ENCODE measurements at places on chromosomes 1 and 21. TPM values are rescaled to one million over a fixed set of nuclear protein-coding genes. Genes with fewer than 3 reads are reported as not detected.

DNA sequence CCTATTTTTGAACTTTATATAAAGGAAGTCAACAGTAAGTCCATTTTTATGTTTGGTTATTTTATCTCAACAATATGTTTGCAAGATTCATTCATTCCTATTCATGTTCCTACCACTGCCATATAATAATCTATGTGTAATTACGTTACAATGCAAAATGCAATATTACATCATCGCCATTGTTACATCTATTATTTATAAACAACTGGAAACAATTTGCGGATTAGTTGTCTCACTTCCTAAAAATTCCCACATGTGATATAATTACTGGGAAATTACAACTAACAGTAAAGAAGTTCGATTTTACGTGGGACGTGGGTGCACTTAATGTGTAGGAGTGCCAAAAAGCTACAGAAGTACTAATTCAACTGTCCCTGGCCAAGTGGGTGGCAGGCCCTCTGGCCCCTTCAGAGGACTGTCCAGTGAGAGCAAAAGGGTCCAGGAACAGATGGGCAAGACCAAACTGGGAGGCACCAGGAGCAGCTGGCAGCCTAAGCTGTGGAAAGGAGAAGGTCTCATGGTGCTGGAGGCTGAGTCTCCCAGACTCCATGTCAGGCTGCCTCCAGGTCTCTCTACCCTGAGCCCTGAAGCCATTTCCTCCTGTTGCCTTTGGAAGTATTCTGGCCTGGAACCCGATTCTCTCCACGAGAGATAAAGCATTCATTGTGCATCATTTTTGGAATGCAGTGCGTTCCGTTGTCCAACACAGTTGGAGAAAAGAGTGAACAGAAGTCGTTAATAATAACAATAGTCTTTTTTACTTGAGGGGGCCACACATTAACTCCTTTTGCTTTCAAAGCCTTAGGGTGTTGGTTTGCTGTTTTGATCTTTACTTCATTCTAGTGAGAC lies 42.9 kb downstream of the TNNT2 start:
- no peaks in the 10 kb centered on the region for H3K36me3 ChIP-seq
- H3K27me3 ChIP-seq = no peaks in the 10 kb centered on the region
- no peak for DNase-seq
- H3K4me1 ChIP-seq = peaks cover 17% of the 10 kb centered on the region

Gene PPIAL4G
- not detected for total RNA-seq

GRCh38 chr1:34774957-34775356 lies 6.1 kb upstream of the GJB3 start:
- H3K27me3 ChIP-seq = no peaks in the 10 kb centered on the region
- H3K4me3 ChIP-seq = no peak overlapping the region
- H3K36me3 ChIP-seq = no peaks in the 10 kb centered on the region

DNA sequence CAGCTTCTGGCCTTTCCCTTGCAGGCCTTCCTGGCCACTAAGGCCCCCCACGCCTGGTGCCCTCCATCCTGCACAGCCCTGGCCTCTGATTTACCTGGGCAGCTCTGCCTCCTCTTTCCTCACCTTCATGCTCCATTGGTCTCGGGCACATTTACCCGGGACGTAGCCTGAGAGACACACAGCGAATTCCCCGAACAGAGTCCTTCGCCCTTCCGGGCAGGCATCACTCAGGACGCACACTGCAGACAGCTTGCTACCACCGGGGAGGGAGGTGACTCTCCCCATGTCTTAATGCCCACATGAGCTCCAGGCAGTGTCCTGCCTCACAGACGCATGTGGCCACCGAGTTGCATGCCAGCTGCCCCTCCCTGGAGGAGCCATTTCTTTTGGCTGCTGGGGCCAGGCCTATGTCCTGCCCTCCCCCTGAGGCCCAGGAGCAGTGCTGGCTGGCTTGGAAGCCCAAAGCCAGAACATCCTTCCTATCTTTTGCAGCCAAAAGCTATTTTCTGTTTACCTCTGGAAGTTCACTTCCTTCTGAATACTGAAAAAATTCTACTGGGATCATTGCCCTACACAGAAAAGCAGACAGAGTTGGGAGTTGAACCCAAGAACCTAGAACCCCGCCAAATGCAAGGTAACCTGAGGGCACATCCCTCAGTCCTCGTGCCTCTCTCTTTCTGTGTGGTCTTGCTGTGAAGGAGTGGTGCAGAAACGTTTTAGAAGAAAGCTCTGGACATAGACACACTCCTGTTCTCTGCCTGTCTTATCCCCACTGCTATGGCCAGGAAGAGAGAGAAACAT lies 209.5 kb downstream of the TOMM20 start:
- H3K4me3 ChIP-seq = no peak overlapping the region
- peak overlapping the region; percentile 75 for H3K27ac ChIP-seq
- peaks cover 72% of the 10 kb centered on the region for H3K4me1 ChIP-seq
- no peak for DNase-seq
- no peaks in the 10 kb centered on the region for H3K36me3 ChIP-seq

DNA sequence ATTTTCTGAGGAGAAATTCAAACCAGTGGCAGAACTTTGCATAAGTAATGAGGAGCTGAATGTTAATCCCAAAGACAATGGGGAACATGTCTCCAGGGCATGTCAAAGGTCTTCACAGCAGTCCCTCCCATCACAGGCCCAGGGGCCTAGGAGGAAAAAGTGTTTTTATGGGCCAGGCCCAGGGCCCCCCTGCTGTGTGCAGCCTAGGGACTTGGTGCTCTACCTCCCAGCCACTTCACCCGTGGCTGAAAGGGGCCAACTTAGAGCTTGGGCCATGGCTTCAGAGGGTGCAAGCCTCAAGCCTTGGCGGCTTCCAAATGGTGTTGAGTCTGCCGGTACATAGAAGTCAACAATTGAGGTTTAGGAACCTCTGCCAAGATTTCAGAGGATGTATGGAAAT lies 854.0 kb downstream of the LRRIQ3 start:
- no peak for DNase-seq
- H3K4me3 ChIP-seq = no peak overlapping the region
- no peak overlapping the region for H3K27ac ChIP-seq
- no peaks in the 10 kb centered on the region for H3K4me1 ChIP-seq
- no peaks in the 10 kb centered on the region for H3K27me3 ChIP-seq

DNA sequence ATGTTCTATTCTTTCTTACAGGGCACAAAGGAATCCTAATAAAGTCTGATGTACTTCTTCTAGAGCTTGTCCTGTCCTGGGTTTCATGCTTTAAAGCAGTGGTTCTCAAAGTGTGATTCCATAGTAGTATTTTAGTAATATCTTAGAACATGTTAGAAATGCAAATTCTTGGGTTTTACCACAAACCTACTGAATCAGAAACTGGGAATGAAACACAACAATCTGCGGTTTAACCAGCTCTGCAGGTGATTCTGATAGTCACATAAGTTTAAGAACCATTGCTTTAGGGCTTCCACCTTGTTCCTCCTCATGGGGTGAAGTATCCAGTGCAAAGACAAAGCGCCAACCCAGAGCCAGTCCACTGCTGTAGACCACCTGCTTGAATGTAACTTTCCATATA lies 41.1 kb downstream of the NGF start:
- no peak for DNase-seq
- no peak overlapping the region for H3K27ac ChIP-seq
- H3K36me3 ChIP-seq = no peaks in the 10 kb centered on the region
- H3K27me3 ChIP-seq = no peaks in the 10 kb centered on the region
- H3K4me1 ChIP-seq = peaks cover 20% of the 10 kb centered on the region

DNA sequence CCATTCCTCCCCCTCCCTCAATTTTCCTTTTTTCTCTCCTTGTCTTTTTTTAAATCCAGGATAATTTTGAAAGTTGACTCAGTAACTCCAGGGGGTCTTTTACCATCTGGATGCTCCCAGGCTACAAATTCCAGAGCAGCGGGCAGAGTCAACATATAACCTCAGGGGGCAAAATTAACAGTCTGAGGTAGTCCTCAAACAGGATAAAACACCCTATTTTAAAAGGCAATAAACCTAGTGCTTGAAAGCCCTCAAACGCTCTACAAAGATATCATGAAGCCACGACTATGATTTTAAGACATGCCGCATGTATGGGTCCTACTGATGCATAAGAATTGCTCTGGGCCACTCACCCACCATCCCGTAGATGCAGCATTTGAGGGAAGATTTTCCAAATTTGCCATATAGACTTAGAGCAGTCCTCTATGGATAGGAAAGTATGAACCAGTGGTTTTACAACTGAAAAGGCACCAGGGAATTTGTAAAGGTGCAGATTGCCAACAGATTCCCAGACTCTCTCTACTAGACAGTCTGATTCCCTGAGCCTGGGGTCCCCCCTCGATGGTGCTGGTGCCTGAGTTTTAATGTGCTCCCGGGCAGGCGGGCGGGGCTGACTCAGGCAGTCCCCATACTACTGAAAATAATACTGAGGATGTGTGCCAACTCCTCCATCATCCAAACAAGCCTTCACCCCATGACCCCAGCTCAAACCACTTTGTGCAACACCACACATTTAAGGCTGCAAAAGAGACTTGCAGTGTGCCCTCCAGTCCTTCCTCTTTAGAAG lies 37.2 kb downstream of the PTPN14 start:
- no peak overlapping the region for H3K4me3 ChIP-seq
- no peaks in the 10 kb centered on the region for H3K36me3 ChIP-seq
- no peaks in the 10 kb centered on the region for H3K27me3 ChIP-seq

- no peak overlapping the region for H3K27ac ChIP-seq
- H3K4me1 ChIP-seq = peaks cover 11% of the 10 kb centered on the region
- no peak for DNase-seq
- H3K4me3 ChIP-seq = no peak overlapping the region
- no peaks in the 10 kb centered on the region for H3K36me3 ChIP-seq
- no peaks in the 10 kb centered on the region for H3K27me3 ChIP-seq
Observed at GRCh38 chr1:85245891-85246290, 13.6 kb downstream of the C1orf52 start.

- H3K4me1 ChIP-seq = peaks cover 23% of the 10 kb centered on the region
- H3K36me3 ChIP-seq = no peaks in the 10 kb centered on the region
- H3K27ac ChIP-seq = no peak overlapping the region
- no peaks in the 10 kb centered on the region for H3K27me3 ChIP-seq
- DNase-seq = no peak
- no peak overlapping the region for H3K4me3 ChIP-seq
Observed at GRCh38 chr1:228370941-228371740, 35.5 kb downstream of the TRIM11 start.

- H3K27me3 ChIP-seq = no peaks in the 10 kb centered on the region
- no peaks in the 10 kb centered on the region for H3K4me1 ChIP-seq
- no peak overlapping the region for H3K27ac ChIP-seq
- no peaks in the 10 kb centered on the region for H3K36me3 ChIP-seq
Observed at GRCh38 chr1:216587715-216588114, 135.5 kb downstream of the ESRRG start.

Gene TMEM59
- 113 TPM for total RNA-seq

Gene LENEP
- not detected for total RNA-seq

- H3K4me3 ChIP-seq = no peak overlapping the region
- no peaks in the 10 kb centered on the region for H3K36me3 ChIP-seq
- no peak for DNase-seq
- peaks cover 6% of the 10 kb centered on the region for H3K4me1 ChIP-seq
Observed at GRCh38 chr1:223792046-223792445, 53.7 kb downstream of the TP53BP2 start.

Gene DSCAM
- not detected for total RNA-seq

Measured in vagina (tissue), 2 donors.